ENCODE measurements at places on chromosomes 5 and 9.

- DNase-seq: no peak
Measured at GRCh38 chr5:74430631-74431289, 209.8 kb downstream of the ENC1 start.

DNA sequence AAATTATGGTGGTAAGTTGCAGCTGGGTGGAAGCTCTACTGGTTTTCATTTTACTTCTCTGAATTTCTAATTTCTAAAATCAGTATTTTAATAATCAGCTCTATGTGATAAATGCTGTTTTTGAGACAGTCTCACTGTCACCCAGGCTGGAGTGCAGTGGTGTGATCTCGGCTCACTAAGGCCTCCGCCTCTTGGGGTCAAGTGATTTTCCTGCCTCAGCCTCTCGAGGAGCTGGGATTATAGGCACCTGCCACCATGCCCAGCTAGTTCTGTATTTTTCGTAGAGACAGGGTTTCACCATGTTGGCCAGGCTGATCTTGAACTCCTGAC lies 1.5 kb upstream of the RALGDS start:
- DNase-seq: no peak

GRCh38 chr5:179716286-179716685 lies 16.3 kb upstream of the MAML1 start:
- no peak for DNase-seq

- DNase-seq: no peak
Measured at GRCh38 chr9:130623466-130623865, 40.9 kb upstream of the PRDM12 start.

DNA sequence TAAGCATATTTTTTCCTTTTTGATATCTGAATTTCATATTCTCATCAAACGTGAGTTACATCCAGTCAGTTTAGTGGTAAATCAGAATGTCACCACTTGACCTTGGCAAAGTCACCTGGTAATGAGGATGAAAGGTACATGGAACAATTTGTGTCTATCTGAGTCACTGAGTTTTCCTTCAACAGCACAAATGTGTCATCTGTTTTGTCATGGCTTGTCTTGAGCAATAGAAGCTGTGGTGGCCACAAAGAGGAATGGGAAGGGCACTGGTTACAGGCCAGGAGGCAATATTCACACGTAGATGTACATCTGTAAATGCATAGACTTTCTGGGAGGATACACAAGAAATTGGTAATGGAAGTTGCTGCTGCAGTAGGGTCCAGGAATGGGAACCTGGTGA lies 8.4 kb upstream of the ZNF474 start:
- DNase-seq: no peak

- DNase-seq: no peak
Measured at GRCh38 chr9:83330207-83331196, 207.7 kb downstream of the FRMD3 start.

- DNase-seq: no peak
Measured at GRCh38 chr5:170439944-170440269, 50.7 kb upstream of the KCNMB1 start.

DNA sequence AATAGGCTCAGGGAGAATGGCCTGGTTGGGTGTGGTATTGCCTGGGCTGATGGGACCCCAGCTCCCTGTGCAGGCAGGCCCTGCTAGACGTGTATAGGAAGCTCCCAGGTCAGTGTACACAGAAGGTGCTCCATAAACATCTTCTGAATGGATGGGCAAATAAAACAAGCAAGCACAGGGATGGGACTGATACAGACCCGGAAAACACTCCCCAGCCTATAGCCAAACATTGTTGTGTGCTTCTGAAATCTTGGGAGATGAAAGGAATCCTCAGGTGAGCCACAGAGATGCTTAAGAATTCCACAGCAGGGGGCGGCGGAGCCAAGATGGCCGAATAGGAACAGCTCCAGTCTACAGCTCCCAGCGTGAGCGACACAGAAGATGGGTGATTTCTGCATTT lies 151.8 kb downstream of the ENTREP1 start:
- DNase-seq: no peak

- DNase-seq: no peak
Measured at GRCh38 chr5:76805821-76806505, 12.9 kb upstream of the F2RL1 start.

- no peak for DNase-seq
Measured at GRCh38 chr9:1458503-1458902, 408.3 kb downstream of the DMRT2 start.

DNA sequence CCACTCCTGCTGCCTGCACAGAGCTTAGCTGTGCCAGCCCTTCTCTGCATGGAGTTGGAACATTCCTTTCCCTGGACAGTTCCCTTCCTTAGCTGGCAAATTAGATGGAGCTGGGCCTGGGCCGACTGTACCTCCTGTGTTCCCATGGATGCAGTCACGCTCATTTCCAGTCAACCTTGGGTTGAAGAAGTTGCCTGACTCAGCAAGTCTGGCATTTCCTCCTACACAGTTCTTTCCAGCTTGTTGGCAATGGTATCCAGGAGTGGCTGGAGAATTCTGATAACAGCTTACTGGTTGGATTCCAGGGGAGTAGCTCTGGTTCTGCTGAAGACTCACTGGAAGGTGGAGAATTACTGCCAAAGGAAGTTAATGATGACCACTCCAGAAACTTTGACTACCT lies 9.2 kb upstream of the TAF1L start:
- no peak for DNase-seq

- DNase-seq: no peak
Measured at GRCh38 chr5:33850100-33850594, 41.6 kb downstream of the ADAMTS12 start.

GRCh38 chr5:136034492-136034891 lies 5.7 kb downstream of the TGFBI start:
- DNase-seq: no peak

DNA sequence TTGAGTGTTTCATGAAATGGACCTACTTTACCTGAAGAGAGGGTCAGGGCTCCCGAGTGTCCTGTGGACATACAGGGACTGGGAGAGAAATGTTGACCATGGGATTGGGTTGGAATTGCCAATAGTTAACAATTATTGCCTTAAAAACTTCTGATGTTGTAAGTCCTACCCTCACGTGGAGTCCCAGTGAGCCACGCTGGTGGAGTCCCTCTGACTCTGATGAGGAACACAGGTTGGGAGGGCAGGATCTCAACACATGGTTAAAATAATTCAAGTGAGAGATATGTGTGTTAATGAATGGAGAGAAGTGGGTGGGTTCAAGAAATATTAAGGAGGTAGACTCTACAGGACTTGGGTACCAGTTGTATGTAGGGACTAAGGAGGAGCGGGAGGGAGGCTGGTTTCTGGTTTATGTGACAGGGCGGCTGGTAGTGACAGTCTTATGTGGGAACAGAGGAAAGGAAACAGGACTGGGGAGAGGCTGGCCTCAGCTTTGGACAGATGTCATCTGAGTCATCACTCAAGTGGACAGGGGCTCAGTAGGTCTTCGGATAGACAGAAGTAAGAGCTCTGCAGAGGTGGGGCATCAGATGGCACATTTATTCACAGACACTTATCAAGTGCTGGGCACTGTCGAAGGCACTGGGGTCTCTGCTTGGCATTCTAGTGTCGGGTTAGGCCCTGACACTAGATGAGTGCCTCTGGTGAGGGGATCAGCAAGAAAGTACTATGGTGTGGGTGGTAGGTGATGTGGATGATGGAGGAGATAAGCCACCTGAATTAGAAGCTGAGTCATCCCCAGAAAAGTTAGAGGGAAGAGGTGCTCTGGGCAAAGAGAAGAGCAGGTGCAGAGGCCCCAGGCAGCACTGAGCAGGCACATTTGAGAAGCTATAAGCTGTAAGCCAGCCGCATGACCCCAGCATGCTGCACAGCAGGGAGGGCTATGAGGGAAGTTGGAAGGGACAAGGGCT lies 27.2 kb downstream of the MAML1 start:
- DNase-seq: no peak

- no peak for DNase-seq
Measured at GRCh38 chr9:89353989-89354388, 35.7 kb downstream of the SECISBP2 start.

GRCh38 chr9:133151041-133151440 lies 12.7 kb downstream of the GBGT1 start:
- no peak for DNase-seq

GRCh38 chr9:98909935-98910334 lies 33.8 kb upstream of the COL15A1 start:
- no peak for DNase-seq

DNA sequence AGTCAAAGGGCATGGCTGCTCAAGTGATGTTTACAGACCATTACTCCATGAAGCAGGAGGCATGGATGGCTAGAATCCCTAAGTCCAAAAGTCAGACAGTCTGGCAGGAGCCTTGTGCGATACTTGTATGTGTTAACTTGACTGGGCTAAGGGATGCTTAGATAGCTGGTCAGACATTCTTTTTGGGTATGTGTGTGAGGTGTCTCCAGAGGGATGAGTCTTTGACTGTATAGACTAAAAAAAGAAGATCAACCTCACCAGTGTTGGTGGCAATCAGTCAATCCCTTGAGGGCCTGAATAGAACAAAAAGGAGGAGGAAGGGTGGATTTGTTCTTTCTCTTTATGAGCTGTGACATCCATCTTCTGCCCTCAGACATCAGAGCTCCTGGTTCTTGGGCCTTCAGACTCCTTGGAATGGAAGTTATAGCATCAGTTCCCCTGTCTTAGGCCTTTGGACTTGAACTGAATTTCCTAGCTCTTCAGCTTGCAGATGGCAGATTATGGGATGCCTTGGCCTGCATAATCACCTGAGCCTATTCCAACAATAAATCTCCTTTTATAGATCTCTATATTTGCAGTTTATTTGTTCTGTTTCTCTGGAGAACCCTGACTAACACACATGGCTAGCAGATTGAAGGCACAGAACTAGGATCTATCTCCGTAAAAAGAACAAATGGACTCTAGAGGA lies 9.7 kb upstream of the HSPB3 start:
- DNase-seq: no peak

- DNase-seq: no peak
Measured at GRCh38 chr9:113380869-113381378, 4.1 kb upstream of the HDHD3 start.

GRCh38 chr9:133374612-133375115 lies 1.2 kb downstream of the SURF4 start:
- DNase-seq: no peak

- no peak for DNase-seq
Measured at GRCh38 chr9:81540142-81540710, 149.1 kb downstream of the TLE1 start.

- peak; percentile 31 for DNase-seq
Measured at GRCh38 chr5:191036-191948, at the start of gene LRRC14B. TSS of gene LRRC14B (plus strand) at chr5:191495. CDS start at chr5:191539, 44 bp downstream.

GRCh38 chr5:74361406-74362358 lies 278.8 kb downstream of the ENC1 start:
- DNase-seq: no peak

- DNase-seq: no peak
Measured at GRCh38 chr5:140011297-140011802, 31.7 kb downstream of the NRG2 start.

- DNase-seq: no peak
Measured at GRCh38 chr5:122311497-122311960, 508 bp upstream of the SNCAIP start.

GRCh38 chr9:124877021-124877782 lies 15.3 kb downstream of the ARPC5L start:
- DNase-seq: no peak

DNA sequence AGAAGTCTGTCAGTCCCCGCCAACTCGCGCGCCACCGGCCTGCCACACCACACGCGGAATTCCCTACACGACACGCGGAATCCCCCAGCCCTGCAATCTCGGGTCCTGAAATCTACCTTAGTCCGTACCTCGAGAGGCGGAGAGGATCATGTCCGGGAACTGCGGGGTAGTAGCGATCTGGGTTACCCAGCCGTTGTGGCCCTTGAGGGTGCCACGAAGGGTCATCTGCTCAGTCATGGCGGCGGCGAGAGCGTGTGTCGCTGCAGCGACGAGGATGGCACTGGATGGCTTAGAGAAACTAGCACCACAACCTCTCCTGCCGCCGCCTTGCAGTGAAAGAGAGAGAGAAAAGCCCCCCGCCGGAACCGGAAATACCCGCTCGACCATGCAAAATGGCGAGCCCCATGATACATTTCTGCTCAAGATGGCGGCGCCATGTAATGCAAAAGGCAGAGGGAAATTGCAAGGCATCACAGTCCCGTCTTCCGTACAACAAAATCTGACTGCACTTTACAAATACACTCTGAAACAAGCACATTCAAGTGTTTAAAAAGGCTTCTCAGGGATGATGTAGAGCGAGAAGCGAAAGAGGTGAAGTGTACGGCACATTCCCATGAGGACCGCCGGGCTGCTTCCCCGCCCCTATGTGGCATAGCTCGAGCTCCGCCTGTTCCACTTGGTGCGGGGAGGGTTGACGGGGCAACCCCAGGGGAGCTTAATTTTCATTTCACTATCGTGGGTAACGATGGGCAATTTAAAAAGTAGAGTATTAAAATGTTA lies at the start of gene RACK1:
RACK1 (minus strand) TSS at position 343 of the 780 bp plus-strand sequence; CDS start at position 237, 106 bp downstream.
- DNase-seq: no peak

- no peak for DNase-seq
Measured at GRCh38 chr5:81006231-81006630, 46.1 kb downstream of the RASGRF2 start.

DNA sequence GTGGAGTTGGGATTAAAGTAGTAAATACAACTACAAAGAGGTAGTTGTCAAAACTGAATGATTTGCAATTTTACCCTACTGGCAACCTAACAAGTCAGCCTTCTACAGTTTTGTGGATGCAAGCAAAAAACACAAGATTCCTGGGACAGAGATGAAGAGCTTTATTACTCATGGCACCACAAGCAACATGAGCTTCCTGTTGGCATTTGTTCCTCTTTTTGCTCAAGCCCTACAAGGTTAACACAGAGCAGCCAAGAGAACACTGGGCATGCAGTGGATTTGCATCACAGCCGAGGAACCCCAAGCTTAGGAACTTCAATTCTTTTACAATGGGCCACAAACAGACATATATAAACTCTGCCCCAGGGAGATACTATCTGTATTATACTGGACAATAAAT lies 28.8 kb upstream of the DMAC1 start:
- no peak for DNase-seq

GRCh38 chr9:74036549-74037231 lies 460.4 kb upstream of the RORB start:
- DNase-seq: no peak

DNA sequence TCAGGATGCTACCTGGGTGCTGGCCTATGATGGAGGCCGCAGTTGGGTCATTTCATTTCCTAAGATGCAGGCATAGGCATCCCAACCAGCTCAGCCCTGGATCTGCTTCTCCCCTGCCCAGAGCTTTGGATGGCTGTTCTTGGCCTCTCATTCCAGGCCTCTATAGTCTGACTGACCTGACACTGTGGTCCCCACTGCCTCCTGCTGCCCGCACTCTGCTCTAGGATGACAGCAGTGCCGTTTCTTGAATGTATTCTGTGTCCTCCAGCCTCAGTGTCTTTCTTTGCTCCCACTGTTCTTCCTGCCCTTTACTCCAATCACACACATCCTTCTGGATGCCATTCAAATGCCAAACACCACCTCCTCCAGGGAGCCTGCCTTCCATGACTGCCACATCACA lies 235.7 kb downstream of the HSPA4 start:
- peak; percentile 27 for DNase-seq

- no peak for DNase-seq
Measured at GRCh38 chr5:52077941-52078815, 694.9 kb downstream of the ISL1 start.

GRCh38 chr9:36993933-36994764 lies 39.9 kb downstream of the PAX5 start:
- no peak for DNase-seq

DNA sequence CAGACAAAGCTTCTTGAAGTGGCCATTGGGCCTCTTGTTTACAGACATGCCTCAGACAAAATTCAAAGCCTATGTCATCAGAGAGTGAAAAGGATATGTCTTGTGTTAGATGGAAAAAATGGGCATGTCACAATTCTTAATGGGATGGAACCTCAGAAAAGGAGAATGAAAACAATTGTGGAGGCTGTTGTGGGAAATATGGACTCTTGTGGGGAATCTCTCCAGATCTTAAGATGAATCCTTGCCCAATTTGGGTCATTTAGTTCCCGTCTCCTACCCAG lies 19.5 kb downstream of the SLC22A5 start:
- DNase-seq: no peak

Measured in hippocampal formation (tissue), 2 donors.